AG09309 (cell line): ENCODE measurements at places on chromosomes 7 and 10.
A peak's percentile ranks its signal among the peaks of the same experiment; 100 is the strongest.

DNA sequence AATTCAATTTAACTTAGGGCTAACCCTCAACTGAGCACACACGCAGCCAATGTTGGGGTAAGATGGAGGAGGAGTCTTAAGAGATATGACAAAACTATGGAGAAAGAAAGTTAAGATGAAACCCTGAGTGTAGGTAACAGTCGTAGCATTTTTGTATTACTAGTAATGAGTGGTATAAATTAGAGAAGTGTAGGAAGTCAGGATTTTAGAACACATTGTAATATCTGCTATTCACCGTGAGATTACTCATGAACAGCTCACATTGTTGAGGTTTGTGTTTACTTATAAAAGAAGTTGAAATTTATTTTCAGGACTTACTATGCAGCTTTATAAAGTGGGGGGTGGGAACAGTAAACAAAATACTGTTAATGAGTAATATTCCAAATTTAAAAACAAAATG, 107.2 kb downstream of the ARHGAP21 start:
- DNase-seq = no peak

GRCh38 chr7:32762925-32763293, 128.7 kb downstream of the KBTBD2 start:
- no peak for DNase-seq

- DNase-seq = no peak
These were observed 52.7 kb upstream of the VIPR2 start for GRCh38 chr7:159197066-159197975.

DNA sequence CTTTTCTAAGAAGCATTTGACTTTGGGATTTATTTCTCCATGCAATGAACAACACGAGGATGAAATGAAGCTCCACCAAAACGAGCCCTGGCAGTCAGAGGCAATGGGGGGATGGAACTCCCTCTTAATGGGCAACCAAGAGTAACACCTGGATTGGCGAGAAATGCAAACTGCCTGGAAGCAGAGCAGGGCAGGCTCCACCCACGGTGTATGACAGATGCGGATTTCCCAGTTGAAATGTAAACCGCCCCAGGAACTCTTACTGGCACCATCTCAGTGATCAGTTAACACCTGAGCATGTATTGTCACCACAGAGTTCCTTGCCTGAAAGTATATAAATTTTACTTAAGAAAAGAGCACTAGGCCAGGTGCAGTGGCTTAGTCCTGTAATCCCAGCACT, 47.3 kb upstream of the AUTS2 start:
- DNase-seq = no peak

DNA sequence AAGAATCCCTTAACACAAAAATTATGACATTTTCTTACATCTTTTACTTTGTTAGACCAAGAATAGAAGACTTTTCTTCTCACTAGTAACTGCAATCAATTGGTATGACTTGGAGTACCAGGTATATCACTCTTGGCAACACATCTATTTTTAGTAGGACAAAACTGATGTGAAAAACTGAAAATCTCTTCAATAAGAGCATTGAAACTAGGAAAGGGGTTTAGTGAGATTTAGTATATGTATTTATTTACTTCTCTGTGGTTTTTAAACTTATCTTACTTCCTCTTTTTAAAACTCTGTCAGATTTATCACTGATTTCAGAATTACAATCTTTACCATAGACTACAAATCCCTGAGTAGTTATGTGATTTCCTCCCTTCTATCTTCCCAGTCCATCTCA, 366.2 kb downstream of the PCDH15 start:
- DNase-seq = no peak

- no peak for DNase-seq
These were observed 4.6 kb downstream of the NOBOX start for GRCh38 chr7:144398911-144399310.

DNA sequence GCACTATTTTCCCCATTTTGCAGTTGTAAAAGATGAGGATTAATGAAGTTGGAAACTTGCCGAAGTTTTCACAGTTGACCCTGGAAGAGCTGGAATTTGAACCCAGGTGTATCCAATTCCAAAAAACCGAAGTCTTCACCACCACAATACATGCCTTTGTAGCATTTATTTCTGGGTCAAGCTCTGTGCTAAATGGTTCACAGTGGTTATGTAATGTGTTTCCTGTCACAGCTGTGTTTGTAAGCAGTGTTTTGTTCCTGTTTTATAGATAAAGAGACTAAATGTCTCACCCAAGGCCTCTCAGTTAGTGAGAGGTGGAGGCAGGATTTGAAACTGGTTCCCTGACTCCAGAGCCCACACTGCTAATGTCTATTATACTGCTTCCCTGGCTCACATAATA, 17.6 kb downstream of the SFTPA2 start:
- DNase-seq = no peak

DNA sequence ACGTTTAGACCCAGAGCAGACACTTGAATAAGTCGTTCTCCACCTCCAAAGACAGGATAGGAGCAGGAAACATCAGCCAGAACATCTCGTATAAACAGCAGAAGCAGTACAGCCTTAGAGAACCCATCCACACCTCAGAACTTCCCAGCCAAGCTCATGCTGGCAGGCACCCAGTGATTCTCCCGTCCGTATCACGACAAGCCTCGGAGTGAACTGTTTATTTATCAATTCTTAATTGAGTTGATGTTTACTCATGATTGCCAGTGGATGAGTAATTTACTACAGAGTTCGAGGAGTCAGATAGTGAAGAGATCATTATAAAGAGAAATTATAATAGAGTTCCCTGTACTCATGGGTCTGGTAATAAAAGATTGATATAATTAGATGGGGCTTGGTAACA, 811.5 kb downstream of the LRMDA start:
- no peak for DNase-seq

GRCh38 chr10:60144099-60144498, 237.7 kb upstream of the CCDC6 start:
- no peak for DNase-seq

GRCh38 chr7:88759230-88760135, at the start of gene ZNF804B:
TSS of gene ZNF804B (plus strand) at chr7:88759700. CDS start at chr7:88759977, 277 bp downstream.
- DNase-seq = no peak

GRCh38 chr7:130922206-130923112, 188.5 kb upstream of the KLF14 start:
- no peak for DNase-seq

- no peak for DNase-seq
These were observed 118.0 kb downstream of the NRF1 start for GRCh38 chr7:129729511-129729910.

DNA sequence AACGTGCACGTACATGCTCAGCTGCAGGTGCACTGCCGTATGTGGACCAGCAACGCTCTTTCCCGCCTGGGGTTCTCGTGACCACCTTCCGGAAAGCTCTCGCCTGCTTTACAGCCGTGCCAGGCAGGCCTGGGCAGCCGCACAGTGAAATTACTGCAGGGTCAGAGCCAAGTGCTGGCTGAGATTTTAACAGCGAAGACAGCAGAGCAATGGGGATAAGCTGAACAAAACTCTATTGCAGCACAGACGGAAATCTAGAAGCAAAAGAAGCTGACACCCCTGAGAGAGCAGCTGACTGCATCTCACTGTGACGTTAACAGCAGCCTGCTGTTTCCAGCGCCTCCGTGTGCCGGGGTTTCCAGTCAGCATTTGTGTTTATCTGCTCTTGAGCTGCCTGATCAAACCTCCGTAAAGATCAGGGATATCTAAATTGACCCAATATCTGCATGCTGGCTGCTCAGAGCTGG, 179.0 kb downstream of the DIP2C start:
- DNase-seq = no peak

GRCh38 chr7:73611017-73611555, 13.2 kb downstream of the MLXIPL start:
- no peak for DNase-seq

GRCh38 chr7:138382862-138383565, 77.0 kb upstream of the TRIM24 start:
- no peak for DNase-seq

- no peak for DNase-seq
These were observed 718 bp upstream of the FZD1 start for GRCh38 chr7:91263384-91264045.

- DNase-seq = no peak
These were observed 25.5 kb downstream of the PRR15 start for GRCh38 chr7:29588900-29589696.

DNA sequence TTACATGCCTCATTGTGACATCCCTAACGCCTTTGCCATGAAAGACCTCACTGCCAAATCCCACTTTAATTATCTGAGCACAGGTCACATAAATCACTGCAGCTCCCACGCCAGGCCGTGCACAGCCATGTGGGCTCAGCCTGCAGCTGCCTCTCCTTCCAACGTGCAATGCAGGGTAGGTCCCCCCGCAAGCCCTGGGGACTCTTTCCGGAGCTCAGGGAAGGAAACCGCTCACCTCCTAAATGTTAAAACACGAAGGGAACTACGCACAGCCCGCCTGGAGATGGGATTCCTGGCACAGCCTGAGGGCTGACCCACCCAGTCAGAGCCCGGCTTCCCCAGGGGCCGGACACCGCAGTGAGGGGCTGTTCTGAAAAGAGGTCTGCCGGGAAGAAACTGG, 128.0 kb downstream of the MAD1L1 start:
- DNase-seq = no peak

DNA sequence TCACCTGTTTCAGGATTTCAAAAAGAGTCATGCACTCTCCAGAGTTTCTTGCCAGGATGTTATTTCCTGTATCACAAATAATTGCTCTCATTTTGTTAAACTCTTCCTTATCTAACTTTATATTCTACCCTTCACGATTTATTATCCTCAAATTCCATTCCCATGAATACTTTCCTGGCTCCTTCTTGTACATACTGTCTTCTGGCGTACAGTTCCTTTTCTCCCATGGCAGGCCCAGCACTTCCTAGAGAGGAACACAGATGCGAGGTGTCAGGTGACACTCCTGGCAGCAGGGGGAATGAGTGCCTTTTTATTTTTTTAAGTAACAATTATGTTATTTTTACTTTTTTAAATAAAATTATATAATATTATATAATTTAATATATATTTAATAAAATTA, 411.9 kb downstream of the TFEC start:
- DNase-seq = peak; percentile 56

GRCh38 chr7:7054252-7054830, 128.0 kb upstream of the C1GALT1 start:
- no peak for DNase-seq

DNA sequence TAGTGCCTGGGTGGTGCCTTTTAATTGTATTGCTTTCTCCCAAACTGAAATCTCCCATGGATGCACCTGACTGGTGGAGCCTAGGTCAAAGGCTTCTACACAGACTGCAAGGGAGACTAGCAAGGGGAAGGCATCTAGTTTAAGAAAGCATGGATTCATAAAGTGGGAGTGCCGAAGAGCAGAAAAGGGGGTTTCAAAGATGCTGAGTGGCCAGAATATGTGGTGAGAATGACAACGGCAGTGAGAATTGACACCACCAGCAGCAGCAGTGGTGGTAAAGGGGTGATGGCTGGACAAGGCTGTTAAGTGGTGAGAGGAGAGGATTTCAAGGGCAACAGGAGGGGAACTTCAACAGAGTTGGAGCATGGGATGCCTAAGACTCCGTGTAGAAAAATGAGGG, 36.7 kb downstream of the LSMEM1 start:
- no peak for DNase-seq

- no peak for DNase-seq
These were observed 360.9 kb downstream of the GPAM start for GRCh38 chr10:111822661-111823060.

DNA sequence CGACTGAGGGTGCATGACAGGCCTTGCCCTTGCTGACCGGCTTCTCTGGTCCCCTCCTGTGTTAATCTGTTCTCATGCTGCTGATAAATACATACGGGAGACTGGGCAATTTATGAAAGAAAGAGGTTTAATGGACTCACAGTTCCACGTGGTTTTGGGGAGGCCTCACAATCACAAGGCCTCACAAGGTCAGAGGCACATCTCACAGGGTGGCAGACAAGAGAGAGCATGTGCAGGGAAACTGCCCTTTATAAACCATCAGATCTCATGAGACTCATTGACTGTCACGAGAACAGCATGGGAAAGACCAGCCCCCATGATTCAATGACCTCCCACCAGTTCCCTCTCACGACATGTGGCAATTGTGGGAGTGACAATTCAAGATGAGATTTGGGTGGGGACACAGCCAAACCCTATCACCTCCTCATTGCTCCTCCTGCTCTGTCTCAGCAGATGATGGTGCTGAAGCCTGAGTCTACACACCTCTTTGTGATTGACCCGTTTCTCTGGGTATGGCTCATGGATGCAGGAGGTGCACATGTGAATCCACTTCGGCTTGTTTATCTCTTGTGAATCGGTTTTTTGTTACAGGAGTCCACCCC, 547.8 kb downstream of the DNAJB6 start:
- DNase-seq = no peak

DNA sequence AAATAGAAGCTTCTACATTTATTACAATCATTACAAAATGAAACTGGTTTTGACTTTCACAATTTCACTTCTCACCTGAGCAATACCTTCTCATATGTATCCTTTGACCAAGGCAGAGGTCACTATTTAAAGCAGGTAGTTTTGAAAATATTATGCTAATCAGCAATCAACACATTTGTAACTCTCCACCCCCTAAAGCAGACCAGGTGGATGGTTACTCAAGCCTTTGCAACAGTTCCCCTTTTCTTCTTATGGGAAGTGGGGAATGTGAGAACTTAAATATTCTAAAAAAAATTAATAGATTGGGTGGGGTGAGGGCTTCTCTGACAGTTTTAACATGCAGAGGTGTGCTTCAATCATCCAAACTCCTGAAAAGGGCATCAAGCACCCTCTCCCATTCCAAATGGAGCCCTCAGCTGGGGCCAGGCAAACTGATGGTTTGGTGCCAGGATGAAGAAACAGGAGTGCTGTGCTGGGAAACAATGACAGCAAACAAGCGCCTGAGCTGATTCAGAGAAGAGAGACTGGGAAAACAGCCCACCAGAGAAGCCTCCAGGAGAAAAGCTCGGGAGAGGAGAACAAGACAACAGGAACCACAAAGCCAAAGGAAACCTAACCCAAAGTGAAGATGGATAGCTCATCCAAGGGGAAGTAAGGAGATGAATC, 17.1 kb downstream of the RAPGEF5 start:
- no peak for DNase-seq

- DNase-seq = no peak
These were observed 12.0 kb downstream of the PIP4K2A start for GRCh38 chr10:22702348-22702747.

- no peak for DNase-seq
These were observed 91.6 kb downstream of the CXCL12 start for GRCh38 chr10:44293306-44293778.

DNA sequence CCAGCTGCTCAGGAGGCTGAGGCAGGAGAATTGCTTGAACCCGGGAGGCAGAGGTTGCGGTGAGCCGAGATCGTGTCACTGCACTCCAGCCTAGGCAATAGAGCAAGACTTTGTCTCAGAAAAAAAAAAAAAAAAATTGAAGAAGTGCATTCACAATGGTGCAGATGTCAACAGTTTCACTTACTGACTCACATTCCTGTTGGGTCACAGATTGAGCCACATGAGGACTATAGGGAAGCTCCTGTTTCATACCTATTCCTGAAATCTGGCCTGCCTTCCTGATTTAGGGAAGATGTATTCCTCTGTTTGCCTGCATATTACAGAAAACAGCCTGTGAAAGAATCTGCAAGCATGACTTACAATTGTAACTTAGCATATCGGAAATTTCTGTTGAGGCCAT, 78.2 kb downstream of the AKR1C4 start:
- DNase-seq = no peak
